ENCODE measurements at places on chromosomes 5 and 9.
A peak's percentile ranks its signal among the peaks of the same experiment; 100 is the strongest.

DNA sequence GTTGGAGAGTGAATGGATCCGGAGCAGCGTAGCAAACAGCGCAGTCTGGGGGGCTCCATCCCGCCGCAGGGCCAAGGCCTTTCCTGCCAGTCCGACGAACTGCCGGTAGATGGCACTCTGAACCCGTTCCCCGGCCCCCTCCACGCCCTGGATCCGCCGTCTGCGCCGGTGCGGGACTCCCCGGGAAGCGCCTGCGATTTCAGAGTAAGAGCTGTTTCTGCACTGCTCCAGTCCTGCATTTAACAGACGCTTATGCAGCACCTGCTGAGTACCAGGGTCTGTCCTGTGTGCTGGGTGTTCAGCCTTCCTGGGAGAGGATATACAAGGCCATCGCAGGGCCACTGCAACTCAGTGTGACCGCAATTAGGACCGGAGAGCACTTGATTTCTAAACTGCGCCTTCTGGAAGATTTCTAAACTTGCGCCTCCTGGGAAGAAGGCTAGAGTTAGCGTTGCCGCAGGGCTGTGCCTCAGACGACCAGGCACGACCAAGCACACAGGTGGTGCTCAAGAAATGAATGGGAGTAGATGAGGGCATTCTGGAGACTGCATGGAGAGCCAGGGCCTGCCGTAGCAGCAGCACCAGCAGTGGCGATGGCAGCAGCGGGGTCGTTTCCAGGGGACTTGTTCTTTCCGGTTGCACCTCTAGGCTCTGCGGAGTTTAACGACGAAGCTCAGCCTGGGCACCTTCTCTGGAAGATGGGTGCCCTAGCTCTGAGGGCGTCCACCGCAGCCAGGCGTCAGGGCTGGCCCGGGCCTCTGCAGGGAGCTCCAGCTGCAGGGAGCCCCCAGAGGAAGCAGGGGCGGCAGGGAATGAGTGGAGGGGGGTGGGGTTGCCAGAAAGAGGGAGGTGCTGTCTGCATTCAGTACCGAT lies 14.3 kb upstream of the TIFAB start:
- DNase-seq = peak; percentile 56

DNA sequence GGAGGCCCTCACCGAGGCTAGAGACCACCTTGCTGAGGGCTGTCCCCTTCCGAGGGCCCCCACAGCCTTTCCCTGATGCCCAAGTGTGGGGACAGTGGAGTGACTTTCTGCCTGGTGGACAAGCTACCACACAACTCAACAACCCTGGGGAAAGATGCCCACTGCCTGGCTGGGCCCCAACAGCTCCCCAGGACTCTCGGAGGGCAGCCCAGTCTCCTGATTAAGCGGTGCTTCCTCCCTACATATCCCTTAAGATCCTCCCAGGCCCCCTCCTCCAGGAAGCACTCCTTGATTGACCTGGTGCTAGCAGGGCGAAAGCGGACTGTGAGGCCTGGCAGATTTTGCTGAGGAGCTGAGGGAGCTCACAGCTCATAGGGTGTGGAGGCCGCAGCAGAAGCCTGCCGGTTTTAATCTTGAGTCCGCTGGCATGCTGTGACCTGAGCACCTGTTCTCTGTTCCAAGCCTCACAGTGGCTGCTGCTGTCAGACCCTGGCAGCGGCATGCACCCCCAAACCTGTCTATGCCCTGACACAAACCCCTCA lies 2.2 kb downstream of the NSMF start:
- DNase-seq = no peak

GRCh38 chr5:145511351-145511750 lies 323.8 kb downstream of the PRELID2 start:
- DNase-seq = no peak

- DNase-seq = no peak
These were observed 57.1 kb upstream of the GOLPH3 start for GRCh38 chr5:32231241-32231640.

DNA sequence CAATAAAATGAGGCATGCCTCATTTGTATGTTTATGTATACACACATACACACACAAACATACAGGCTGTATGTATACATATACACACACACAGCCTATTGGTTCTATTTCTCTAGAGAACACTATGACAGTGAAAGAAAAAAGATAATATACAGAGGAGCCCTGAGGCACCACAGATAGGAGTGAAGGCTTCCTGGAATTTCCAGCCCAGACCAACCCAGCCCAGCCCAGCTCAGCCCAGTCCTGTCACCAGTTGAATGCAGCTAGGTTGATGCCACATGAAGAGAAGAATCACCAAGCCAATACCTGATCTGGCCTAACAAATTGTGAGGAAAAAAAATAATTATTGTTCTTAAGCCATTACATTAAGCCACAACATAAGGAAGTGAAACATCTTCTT lies 126.9 kb upstream of the PDE4D start:
- DNase-seq = no peak

GRCh38 chr5:121285801-121286521 lies 565.7 kb upstream of the FTMT start:
- no peak for DNase-seq

GRCh38 chr5:151198861-151199260 lies 25.0 kb downstream of the CCDC69 start:
- DNase-seq = no peak

DNA sequence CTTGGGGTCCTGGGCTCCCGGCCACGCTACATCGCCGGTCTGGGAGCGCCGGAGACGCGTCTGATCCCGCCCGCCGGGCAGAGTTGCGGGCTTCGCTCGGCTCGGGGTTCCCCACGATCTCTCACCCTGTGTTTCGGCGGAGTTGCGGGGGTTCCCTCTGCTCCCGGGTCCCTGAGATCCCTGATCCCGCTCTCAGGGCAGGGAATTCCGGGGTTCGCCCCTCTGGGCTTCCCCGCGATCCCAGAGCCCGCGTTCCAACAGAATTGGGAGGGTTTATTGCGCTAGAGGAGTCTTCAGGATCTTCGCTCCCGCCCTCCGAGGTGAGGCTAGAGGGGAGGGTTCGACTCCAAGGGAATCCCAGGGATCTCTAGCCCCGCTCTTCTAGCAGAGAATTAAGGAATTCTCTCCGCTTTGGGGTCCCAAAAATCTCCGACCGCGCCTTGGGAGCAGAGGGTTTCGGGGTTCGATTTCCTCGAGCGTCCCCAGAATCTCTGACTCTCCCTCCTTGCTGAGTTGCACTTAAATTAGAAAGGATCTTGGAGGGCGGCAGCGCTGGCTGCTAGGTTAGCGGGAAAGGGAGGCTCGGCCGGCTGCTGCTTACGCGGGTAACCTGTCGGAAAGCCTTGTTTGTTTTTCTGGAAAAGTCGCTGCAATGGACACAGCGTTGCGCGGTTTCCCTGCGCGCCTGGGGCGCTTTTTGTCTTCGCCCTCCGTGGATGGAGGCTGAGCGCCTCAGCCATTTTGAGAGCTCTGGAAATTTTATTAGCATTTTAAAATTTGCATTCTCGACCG lies 1.3 kb downstream of the DMRT1 start:
- DNase-seq = no peak

Measured in NCI-H1092 (cell line).